ENCODE measurements at places on chromosomes 12 and 14.

DNA sequence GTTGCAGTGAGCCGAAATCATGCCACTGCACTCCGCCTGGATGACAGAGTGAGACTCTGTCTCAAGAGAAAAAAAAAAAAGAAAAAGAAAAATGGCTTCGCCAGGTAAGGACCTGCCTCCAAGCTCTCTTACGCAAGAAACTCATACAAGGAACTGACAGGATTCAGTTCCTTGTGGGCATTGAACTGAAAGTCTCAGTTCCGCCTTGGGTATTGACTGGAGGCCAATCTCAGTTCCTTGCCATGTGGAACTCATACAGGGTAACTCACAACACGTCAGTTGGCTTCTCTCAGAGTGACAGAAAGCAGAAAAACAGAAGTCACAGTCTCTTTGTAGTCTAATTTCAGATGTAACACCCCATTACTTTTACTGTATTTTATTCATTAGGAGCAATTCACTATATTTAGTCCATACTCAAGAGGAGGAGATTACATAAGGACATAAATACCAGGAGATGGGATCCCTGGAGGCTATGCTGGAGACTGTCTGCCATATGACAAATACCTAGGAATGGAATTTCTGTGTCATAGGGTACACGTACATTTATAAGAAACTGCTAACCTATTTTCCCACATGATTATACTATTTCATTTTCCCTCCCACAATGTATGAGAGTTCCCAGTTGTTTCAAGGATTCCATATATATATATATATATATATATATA, 11.4 kb upstream of the NOPCHAP1 start:
- DNase-seq: peak; percentile 91

DNA sequence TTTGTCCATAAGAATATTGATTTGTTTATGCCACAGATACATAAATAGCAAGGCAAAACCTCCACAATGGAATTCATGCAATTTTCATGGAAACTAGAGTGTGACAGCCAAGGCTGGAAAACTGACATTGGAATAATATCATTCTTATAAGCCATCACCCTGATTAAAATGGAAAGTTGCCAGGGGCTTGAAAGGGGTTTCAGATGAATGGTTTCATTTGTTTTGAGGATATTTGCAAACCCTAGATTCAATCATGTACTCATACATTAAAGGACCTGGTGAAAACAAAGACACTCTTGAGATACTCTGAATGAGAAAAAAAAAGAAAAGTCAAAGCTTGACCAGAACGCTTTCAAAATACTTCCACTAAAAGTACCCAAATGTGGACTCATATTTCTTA, 205.7 kb downstream of the DIO2 start:
- DNase-seq: no peak

DNA sequence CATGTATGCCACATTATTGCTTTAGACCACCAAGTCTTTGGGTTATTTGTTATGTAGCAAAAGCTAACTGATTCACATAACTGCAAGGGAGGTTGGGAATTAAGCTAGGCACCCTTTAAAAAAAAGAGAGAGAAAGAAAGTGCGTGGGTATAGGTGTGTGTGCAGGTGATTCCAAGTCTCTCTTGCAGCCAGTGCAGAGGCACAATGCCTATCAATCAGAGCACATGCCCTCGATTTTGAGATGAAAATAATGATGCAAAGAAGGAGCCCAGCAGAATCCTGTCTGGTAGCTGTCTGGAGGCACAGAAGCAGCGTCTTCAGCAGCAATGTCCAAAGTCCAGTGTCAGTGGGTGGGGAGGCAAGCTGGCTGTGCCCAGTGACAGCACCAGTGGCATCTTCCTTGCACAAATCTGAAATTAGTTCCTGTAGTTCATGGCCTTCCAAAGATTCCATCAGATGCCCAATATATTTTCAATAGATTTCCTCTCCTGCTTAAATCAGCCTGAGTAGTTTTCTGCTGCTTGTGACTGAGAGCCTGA, 62.4 kb upstream of the TBPL2 start:
- no peak for DNase-seq

GRCh38 chr12:20631711-20632110, 63.4 kb upstream of the SLCO1C1 start:
- DNase-seq: peak; percentile 56

DNA sequence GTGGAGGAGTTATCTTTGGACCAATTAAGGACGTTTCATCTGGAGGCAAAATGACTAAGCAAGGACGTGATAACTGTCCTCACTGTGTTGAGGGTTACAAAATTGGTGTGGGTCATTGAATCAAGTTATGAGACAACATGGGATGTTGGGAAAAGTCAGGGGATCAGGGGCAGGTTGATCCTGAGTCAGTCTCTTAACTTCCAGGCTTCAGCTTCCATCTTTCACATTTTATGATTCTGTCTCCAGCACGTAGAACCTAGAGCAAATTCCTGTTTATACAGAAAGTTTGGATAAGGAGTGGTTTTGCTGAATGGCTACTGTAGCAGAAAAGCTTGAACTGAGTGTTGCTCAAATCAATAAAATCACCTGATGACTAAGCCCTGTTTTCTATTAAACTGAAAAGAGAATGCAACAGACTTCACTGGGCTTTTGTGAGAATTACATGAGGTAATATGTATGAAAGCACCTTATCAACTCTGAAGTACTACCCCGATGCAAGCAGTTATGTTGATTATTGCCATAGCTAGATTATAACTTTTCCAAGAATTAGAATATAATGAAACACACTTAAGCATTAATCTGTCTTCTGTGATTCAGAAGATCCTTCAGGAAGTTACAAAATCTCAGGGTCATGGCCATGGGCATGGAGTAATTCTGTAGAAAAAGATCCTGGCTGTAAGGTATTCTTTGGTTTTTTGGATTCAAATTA, 184.8 kb downstream of the ETV6 start:
- peak; percentile 66 for DNase-seq

- no peak for DNase-seq
Measured at GRCh38 chr12:59268295-59268809, 327.5 kb upstream of the SLC16A7 start.

- DNase-seq: no peak
Measured at GRCh38 chr14:101187816-101188570, 284.5 kb upstream of the RTL1 start.

- DNase-seq: no peak
Measured at GRCh38 chr12:67558775-67559174, 89.8 kb upstream of the DYRK2 start.

DNA sequence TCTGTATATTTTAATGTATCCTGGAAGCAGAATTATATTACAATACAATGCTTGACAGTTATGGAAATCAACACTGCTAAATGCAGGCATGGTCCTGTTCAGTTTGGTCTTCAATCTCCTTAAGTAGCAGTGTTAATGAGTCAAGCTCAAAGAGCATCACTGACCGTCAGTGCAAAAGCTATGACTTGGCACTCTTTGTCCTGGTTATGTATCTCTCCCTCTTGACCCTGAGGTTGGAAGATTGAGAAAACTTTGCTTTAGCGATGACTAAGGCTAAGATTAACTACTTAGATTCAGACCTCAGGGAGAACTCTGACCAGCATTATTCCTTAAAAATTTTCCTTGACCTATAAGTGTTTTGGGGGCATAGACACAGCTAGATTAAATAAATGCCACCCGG, 10.9 kb downstream of the CLEC7A start:
- DNase-seq: peak; percentile 37

- peak; percentile 67 for DNase-seq
Measured at GRCh38 chr14:69574263-69574953, at the start of gene CCDC177. CCDC177 (minus strand) TSS chr14:69574871; CDS start chr14:69573622, 1,249 bp downstream.

GRCh38 chr12:12456637-12457036, 99.8 kb downstream of the BORCS5 start:
- DNase-seq: peak; percentile 56

GRCh38 chr14:104577847-104578301, 1.7 kb upstream of the C14orf180 start:
- DNase-seq: no peak

GRCh38 chr14:35289623-35290022, 2.6 kb upstream of the PSMA6 start:
- DNase-seq: no peak

DNA sequence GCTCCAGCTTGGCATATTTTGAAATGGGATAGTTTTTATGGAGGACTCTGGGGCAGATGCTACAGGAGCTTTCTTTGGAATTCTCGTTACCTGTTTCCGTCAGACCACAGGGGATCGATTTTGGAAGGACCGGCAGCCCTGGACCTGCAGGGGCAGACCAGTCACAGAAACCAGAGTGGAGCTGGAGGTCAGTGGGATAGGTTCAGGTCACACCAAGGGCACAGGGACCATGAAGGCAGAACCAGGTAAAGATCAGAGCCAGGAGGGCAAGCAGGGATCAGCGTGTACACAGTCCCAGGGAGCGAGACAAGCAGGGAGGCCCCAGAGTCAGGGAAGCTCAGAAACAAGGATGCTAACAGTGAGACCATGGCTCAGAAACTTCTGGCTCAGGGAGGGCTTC, 45.5 kb downstream of the TSPAN11 start:
- DNase-seq: no peak

GRCh38 chr14:99479906-99480869, at the start of gene SETD3:
SETD3 (minus strand) TSS chr14:99480859; CDS start chr14:99465805, 15,054 bp downstream.
- DNase-seq: peak; percentile 89

GRCh38 chr12:47343684-47344567, 264.2 kb upstream of the AMIGO2 start:
- DNase-seq: peak; percentile 60

GRCh38 chr12:119463211-119463926, 128.8 kb downstream of the CCDC60 start:
- no peak for DNase-seq

DNA sequence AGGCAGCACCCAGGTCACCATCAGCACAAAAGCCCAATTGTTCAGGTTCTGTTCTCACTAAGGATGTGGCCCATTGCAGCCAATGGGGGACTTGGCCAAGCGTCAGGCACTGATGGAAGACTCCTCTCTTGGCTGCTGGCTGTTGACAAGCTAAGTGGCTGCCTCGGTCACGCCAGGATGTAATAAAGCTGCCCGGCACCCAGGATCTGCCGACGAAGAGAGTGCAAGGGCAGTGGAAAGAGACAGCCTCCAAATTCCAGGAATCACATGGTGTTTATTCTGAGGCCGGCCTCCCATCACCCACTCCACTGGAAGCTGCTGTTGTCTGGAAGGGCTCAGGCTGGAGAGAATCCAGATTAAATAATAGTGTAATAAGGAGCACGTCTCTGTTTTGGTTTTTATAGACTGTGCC, 451.8 kb upstream of the TBX3 start:
- peak; percentile 30 for DNase-seq

DNA sequence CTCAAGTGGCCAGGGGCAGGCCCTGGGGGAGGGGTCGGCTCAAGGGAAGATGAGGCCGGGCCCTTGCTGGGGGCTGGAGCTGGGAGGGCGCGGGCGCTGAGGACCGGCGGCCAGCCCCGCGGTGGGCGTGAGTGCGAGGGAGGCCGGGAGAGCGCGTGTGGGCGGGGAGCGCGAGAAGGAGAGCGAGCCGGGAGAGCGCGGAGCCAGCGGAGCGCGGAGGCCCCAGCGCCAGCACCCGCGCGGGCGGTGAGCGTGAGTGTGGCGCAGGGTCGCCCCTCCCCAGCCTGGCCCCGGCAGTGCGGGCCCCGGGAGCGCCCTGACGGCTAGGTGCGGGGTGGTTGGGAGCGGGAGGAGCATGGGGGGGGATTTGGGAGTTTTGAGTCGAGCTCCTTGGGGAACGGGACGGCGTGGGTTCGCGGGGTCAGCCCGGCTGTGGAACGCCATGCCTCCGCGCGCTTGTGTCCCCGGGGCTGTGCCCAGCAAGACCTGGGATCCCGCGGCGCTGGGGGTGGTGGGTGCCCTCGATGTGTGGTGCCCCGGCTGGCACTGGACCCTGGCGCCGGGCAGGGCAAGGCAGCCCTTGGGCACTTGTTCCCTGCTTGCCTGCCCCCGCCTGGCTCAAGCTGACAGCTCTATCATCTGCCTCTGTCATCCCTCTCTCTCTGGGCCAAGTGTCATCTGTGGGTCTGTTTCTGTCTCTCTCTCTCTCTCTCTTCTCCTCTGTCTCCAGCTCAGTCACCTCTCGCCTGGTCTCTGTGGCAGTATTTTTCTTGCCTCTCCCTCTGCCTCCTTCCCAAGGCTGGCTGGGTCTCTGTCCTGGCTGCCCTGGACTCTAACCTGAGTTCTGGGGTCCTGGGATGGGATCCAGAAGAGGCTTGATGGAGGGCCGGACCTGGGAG, at the start of gene LBHD2:
LBHD2 (plus strand) TSS at position 190 of the 899 bp plus-strand sequence. CDS start 1,803 bp downstream, outside the sequence.
- DNase-seq: peak; percentile 56

- DNase-seq: no peak
Measured at GRCh38 chr12:13036881-13037280, 7.3 kb upstream of the FAM234B start.

DNA sequence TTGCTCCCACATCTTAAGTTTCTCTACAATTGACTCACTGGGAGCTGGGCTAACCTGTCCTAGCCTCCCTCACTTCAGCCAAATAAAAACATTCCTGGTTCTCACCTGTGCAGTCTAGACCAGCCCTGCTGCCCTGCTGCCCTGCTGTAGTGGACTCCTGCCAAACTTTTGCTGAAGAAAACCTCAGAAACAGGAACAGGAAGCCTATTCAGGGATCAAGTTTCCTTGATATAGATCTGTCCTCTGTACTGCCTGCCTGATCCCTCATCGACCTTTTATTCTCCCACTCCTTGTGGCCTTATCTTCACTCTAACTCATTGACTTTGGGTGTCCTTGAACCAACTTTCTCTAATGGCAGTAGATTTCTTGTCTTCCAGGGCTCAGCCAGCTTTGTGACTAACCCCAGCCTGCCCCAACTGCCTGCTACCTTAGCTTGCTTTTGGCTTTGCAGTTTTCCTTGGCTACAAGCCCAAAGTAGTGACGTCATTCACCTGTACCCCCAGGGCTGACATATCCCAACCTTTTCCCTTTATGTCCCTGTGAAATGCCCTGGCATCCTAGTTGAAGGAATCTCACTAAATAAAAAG, 234.8 kb downstream of the DUSP6 start:
- no peak for DNase-seq

DNA sequence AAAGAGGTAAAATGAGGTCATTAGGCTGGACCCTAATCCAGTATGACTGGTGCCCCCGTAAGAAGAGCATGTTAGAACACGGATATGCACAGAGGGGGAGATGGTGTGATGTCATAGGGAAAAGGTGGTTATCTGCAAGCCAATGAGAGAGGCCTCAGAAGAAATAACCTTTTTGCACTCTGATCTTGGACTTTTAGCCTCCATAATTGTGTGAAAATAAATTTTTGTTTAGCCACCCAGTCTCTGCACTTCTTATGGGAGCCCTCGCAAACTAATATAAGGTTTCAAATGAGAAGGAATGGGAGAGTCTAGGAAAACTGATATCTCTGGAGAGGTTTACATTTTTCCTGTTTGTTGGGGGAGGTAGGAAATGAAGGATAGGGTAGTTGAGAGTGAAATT, 43.2 kb upstream of the PKP2 start:
- no peak for DNase-seq

Data from GM23248 (cell line).